ENCODE measurements at places on chromosomes 1 and 21. TPM values are rescaled to one million over a fixed set of nuclear protein-coding genes. Genes with fewer than 3 reads are reported as not detected.

DNA sequence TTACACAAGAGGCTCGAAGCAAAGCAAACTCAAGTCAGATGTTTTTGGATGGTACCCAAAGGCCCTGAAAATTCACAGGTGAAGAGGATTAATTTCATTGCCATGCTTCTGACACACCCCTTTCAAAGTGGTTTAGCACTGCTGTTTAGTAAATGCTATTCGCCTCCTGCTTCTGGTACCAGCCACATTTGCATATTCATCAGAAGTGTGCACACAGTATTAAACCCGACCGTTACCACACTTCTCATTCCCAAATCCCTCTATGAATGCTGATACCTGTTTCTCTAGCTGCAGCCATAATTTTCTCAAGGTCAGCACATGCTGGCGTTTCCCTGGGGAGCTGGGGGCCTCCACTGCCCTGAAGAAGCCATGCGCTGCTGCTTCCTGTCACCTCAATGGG, 179.8 kb upstream of the DAB1 start:
- no peak for ATAC-seq

DNA sequence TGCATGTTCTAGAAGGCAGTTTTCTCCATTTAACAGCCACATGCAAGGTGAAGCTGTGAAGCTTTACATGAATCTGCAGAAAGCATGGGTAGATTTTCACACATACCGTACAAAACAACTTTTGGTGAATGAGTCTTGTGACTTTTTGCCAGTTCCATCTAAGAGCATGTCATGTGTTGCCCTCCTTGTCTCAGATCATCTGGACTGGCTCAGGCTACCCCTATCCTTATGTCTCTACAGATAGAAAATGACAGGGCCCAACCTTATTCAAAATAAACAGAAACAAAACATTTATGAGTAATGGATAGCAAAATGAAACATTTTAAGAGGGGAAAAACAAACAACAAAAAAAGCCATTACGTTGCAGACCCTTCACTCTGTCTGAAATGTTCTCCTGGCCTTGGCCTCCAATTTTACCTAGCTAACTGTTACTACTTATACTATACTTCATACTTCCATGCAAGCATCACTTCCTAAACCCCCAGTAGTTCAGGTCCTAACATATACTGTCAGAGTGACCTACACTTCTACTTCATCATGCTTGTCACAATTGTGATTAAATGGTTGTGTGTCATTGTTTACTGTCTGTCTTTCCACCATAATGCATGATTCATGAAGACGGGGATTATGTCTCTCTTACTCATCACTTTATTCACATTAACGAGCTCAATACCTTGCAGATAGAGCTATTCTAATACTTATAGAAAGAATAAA, 39.0 kb downstream of the LRRC8C start:
- no peak for ATAC-seq

GRCh38 chr1:21955058-21955457, 17.9 kb upstream of the HSPG2 start:
- ATAC-seq = peak; percentile 84

DNA sequence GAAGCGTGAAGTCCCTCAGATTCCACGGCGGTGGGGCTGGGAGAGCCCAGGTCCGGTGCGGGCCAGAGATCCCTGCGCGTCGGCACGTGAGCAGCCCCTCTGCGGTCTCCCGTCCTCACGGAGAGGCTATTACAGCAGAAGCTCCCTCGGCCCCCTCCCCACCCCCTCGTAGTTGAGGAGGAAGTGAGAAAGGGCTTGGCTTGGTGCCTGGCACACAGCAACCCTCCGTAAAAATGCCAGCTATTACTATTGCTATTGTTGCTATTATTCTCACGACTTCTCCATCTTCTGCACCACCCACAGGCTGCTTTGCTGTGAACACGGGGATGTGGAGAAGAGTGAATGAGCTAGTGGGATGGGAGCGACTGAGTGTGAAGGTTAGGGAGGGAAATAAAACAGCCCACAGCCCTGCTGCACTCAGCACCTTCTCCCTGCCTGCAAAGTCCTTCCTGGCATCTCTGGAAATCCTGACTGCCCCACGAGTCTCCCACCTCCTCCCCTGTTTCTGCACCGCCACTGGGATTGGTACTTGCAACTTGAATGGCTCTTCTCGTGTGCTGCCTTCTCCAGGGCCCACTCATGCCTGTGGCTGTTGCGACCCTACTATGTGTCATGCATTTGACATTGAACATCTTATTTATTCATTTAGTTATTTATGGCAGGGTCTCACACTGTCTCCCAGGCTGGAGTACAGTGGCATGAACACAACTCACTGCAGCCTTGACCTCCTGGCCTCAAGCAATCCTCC, 26.6 kb downstream of the ZBTB18 start:
- ATAC-seq = no peak

GRCh38 chr1:108534759-108535158, 25.1 kb upstream of the EEIG2 start:
- no peak for ATAC-seq

DNA sequence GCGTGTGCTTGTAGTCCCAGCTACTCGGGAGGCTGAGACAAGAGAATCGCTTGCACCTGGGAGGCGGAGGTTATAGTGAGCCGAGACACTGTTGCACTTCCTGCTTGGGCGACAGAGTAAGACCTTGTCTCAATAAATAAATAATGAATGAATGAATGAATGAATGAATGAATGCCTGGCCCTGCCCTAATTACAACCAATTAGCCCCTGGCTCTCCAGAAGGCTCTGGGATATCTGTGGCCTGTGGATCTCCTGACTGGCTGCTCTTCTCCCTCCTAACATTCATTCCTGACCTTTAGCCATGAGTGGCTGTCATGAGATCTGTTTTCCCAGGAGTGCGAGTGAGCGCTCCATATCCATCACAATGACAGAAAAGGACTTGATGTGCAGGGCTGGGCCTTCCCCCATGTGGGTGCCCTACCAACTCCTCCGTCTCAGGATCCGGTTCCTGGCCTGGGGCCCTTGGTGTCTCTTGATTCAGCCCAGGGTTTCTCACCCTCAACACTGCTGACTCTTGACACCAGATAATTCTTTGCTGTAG, 243.6 kb upstream of the TMEM51 start:
- ATAC-seq = no peak

GRCh38 chr1:94296018-94296417, 58.6 kb upstream of the ARHGAP29 start:
- peak; percentile 57 for ATAC-seq

- no peak for ATAC-seq
These were observed 477.5 kb downstream of the SMYD3 start for GRCh38 chr1:246029616-246030015.

DNA sequence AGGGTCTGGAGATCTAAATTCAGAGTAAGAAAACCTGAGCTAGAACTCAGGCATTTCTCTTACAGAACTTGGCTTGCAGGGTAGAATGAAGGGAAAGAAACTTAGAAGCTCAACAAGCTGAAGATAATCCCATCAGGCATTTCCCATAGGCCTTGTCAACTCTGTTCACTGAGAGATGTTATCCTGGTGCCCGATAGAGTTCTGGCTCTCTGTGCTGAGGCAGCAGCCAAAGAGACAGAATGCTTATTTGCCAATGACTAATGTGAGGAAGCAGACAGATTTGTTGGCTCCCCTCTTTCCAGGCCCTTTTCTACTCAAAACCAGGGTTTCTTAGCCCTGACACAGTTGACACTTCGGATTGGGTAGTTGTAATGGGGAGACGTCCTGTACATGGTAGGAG, 22.3 kb upstream of the TRIM45 start:
- no peak for ATAC-seq

Gene AIM2
- 0.54 TPM for total RNA-seq

Gene RPE65
- total RNA-seq = not detected

Gene TSSK3
- not detected for total RNA-seq

DNA sequence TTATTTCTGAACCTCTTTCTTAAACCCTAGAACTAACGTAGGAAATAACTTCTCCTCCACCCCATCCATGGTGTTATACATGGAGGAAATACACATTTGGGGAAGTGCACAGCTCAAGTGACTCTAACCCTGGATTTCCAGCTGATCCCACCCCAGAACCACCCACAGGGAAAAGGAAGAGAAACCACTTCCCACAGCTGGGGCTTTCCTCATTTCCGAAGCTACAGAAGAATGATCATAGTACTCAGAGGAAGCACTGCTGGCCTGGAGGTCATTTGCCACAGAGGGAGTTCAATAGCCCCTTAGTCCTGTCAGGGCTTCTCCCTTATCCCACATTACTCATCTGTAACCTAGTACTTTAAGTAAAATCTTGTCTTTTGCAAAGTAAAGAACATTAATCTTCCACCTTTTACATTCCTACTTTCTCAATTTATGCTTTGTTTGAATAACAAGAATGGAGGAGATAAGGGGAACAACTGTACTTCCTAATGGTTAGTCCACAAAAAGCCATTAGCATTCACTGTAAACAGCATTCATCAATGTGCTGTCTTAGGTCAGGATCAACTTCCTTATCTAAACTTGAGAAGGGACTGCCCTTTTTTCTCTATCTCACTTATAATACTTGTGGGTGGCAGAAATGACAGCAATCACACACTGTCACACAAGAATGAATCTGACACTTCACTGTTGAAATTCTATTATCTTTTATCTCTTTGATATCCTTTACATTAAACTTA, 63.0 kb upstream of the RGS1 start:
- ATAC-seq = peak; percentile 50

Gene OPTC
- not detected for total RNA-seq

Gene WNT9A
- 7.7 TPM for total RNA-seq

- no peak for ATAC-seq
These were observed 374 bp downstream of the MAB21L3 start for GRCh38 chr1:116111524-116112021.

DNA sequence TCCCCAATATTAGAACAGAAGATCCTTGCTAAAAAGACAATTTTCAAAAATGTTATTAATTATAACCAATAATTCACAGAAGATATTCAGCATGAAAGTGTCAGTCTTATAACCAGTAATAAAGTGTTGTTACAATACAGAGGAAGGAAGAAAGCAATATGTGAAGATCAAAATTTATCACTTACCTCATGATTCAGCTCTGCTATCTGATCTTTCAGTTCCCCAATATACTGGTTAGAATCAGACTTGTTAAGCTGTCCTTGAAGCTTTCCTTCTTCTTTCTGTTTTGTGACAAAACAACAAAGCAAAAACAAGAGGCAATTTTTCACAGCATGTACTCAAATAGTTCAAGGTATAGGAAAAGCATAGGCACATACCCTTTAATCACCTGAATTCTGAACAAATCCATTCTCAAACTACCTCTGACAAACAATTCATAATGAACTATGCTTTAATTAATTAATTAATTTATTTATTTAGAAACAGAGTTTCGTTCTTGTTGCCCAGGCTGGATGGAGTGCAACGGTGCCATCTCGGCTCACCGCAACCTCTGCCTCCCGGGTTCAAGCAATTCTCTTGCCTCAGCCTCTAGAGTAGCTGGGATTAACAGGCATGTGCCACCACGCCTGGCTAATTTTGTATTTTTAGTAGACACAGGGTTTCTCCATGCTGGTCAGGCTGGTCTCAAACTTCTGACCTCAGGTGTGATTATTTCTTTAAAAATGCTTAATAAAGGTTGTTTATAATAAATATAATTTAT, 76.9 kb upstream of the GFI1 start:
- no peak for ATAC-seq

Gene PTGFR
- 3.2 TPM for total RNA-seq

Gene PRCC
- 34.3 TPM for total RNA-seq

Gene CSF3R
- 14.8 TPM for total RNA-seq

Gene RNU1-1
- total RNA-seq = under 0.01 TPM

DNA sequence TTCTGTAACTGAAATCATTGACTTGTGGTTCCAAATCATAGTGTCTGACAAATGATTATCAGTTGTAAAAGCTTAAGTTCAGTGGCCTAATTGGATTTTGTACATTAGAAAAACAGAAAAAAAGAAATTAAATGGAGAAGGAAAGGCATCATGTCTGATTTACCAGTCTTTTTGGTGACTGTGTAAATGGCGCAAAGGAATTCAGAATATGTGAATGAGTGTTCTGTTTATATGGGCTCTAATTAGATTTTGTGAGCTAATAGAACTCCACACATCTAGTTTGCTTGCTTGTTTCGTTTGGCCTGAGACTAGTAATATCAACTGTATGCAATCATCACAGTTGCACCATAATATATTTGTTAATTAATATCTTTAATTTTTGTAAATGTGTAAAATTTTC, 151.7 kb downstream of the PLA2G4A start:
- no peak for ATAC-seq

GRCh38 chr1:10171105-10171767, 39.1 kb upstream of the KIF1B start:
- no peak for ATAC-seq

DNA sequence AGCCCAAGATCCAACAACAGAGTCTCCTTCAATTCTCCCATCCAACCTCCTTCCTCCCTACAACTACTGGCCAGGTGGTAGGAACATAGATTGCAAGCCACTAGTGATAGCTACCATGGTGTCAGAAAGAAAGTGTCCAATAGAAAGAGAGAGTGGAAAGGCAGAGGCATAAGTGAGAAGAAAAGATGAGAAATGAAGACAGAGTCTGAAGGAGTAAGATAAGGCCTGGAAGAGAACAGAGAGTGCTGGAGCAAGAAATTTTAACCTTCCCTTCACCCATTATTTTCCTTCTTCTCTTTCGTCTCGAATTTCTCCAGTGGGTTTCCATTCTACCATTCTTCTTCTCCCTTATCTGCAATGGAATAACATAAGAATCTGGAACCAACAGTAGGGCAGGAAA, 57.9 kb downstream of the CDC42BPA start:
- ATAC-seq = no peak

DNA sequence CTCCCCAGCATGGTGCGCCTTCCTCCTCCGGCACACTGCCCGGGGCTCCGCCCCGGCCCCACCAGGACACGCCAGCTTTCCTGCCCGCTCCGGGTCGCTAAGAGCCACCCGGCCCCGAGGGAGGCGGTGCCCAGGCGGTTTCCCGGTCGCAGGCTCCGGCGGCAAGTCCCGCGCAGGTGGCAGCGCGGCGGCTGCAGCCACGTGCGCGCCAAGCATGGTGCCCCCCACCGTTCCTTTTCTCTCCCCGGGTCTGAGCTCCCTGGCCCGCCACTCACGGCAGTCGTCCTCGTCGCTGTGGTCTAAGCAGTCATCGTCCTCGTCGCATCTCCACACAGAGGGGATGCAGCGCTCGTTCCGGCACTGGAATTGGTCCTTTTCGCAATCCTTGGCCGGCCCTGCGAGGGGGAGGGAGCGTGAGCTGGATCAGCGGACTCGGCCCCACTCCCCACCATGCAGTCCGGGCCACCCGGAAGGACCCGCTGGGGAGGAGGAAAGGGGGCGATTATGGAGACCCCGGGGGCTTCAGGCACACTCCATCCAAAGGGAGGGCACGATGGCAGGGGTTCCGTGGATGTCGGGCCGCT, 1.2 kb downstream of the LRP8 start:
- peak; percentile 26 for ATAC-seq

DNA sequence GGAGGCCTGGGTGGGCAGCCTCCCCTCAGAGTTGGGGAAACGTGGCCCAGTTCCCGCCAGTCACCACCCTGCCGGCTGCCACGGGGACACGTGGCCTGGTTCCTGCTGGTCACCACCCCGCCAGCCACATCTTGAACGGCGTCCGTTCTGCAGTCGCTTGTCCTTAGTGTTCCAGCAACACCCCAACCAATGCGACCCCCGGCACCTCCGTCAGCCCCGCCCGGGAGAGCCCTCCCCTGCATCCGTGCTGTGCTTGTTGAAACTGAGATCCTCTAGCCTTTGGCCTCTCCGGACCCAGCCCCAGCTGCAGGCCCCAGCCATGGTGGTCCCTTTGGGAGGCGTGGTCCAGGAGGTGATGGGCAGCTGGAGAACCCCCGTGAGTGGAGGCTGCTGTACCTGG, 18.7 kb downstream of the PRKCZ start:
- ATAC-seq = peak; percentile 10

- ATAC-seq = no peak
These were observed 54.9 kb downstream of the KIAA1614 start for GRCh38 chr1:180967558-180967957.

- ATAC-seq = no peak
These were observed 30.6 kb downstream of the KLHDC7A start for GRCh38 chr1:18511149-18511873.

All from gastroesophageal sphincter (tissue), 4 donors.